Midbrain (tissue), 1 donor: ENCODE measurements at places on chromosomes 4 and X.
A peak's percentile ranks its signal among the peaks of the same experiment; 100 is the strongest.

- peak; percentile 82 for DNase-seq
Measured at GRCh38 chrX:54358424-54359211, 772 bp upstream of the WNK3 start.

DNA sequence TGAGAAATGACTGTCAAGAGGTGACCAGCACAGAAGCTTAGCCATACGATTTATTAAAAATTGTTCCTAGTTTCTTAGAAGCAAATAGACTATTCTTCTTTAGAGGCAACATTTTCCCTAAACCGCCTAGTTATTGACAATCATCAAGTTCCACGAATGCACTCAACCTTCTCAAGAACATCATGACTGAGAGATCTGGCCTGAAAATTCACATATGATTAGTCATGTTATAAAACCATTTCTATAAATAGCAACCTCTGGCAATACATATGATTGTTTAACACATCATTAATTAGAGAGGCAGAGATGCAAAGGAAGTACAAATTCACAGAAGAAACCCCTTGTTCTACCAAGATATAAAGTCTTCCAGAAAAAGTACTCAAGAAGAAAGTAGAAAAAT is 6.7 kb downstream of the NUP62CL start:
- no peak for DNase-seq

- no peak for DNase-seq
Measured at GRCh38 chrX:153580700-153581386, 18.1 kb downstream of the CCNQ start.

GRCh38 chrX:74117962-74118902 is 185.7 kb upstream of the ZCCHC13 start:
- no peak for DNase-seq

DNA sequence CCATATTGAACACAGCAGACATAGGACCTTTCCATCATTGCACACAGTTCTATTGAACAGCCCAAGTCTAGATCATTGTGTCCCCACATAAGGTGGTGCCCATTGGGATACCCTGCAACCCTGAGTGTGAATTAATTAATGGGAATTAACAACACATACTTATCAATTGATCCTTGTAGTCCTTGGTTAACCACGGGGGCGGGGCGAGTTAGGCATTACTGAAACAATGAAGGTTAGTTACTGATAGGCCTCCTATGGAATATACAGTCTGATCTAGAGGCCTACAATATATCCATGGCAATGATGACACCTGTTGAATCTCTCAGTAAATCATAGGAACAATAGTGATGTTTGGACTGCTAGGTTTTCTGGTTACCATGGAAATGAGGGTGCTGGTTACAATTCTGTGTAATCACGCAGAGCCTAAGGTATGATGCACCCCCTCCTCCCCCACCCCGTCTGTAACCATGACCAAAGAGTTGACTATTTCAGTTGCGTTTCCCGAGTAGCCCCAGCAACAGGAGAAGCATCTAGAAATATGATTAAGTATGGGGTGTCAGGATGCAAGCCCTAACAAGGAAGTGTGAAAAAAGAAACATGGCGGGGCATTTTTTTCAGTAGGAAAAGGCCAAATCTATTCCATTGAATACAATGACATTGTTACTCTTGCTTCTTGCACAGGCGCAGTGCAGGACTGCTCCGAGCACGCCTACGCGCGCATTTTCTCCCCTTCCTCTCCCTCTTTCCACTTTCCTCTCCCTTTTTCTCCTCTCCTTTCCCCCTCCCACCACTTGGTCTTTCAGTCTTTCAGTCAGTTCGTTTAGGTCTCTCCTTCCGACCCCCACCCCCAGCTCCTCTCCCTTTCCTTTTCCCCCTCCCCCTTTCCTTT is 677 bp upstream of the NONO start:
- peak; percentile 79 for DNase-seq

- no peak for DNase-seq
Measured at GRCh38 chrX:152072236-152072635, 66.1 kb downstream of the MAGEA10 start.

GRCh38 chr4:38723726-38724474 is 58.9 kb downstream of the TLR10 start:
- no peak for DNase-seq

DNA sequence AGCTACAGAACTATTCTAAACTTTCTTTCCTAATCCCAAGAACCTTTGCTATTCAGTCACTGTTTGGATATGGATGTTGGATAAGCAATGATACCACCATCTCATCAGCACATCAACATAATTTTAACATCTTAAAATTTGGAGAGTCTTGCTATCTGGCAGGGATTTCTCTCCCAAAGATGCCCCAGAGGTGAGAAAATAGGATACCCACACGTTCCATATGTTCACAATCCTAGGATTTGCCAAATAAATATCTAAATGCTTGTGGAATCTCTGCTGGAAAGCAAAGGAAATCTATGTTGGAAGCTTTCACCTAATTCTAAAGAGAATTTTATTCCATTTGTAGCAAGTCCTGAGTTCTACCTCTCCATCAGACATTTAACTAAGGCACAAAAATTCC is 24.4 kb downstream of the SOWAHB start:
- no peak for DNase-seq

DNA sequence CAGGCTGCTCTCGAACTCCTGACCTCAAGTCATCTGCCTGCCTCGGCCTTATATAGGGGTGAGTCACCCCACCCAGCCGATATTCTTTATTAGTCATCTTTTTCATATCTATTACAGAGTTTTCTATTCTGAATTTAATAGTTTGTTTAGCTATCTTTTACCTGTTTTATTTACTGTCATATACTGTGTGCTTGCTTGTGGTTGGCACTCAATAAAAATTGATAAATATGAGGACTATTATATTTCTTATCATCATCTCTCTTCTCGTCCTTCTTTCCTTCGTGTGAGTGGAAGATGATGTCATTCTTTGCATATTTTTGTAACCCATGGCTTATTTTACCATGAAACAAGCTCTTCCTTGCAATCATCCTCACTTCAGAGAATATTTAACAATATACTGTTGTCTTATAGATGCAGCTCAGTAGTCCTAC is 265.5 kb downstream of the ARHGAP24 start:
- no peak for DNase-seq

DNA sequence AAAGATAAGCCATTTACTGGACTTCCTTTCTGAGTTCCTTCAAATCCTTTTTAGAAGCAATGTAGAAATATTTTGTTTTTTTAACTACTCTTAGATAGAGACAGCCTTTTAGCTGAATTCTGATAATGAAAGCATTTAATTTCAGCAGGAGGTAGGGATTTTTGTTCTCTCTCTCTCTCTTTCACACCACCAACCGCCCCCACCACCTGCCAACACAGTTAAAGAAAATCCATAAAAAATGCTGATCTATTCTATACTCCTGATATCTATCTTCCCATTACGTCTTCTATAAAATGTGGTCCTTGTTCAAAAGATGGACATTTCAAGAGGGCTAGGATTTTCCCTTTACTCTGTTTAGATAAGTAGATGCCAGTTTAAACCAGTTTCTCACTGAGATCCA is 104.5 kb downstream of the DCLK2 start:
- no peak for DNase-seq

GRCh38 chrX:153438532-153438931 is 7.3 kb downstream of the TREX2 start:
- peak; percentile 4 for DNase-seq

GRCh38 chr4:121777625-121778024 is 12.7 kb upstream of the SMIM43 start:
- DNase-seq, result no peak

DNA sequence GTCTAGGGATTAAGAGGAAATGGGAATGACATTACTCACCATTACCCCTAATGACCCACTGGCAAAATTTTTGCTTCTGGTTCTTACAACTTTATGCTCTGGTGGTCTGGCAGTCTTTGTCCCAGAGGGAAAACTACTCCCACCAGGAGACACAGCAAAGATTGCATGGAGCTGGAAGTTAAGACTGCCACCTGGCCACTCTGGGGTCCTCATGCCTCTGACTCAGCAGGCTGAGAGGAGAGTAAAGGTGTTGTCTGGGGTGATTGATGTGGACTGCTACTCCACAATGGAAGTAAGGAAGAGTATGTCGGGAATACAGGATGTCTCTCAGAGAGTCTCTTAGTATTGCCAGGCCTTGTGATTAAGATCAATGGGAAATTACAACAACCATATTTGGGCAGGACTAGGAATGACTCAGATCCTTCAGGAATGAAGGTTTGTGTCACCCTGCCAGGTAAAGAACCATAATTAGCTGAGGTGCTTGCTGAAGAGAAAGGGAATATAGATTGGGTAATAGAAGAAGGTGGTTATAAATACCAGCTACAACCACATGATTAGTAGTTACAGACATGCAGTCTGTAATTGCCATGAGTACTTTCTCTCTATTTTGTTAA is 215.5 kb downstream of the GPAT3 start:
- DNase-seq, result no peak

DNA sequence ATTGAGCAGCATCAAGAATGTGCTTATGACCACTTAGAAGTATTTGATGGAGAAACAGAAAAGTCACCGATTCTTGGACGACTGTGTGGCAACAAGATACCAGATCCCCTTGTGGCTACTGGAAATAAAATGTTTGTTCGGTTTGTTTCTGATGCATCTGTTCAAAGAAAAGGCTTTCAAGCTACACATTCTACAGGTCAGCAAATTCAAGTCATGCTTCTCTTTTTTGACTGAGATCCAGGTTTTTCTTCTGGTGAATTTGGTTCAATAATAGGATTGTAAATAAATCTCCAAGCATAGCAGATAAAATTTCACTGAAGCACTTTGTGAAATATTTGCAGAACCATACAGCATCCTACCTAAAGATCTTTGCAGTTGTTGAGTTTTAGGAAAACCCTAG is 218.1 kb downstream of the TLL1 start:
- DNase-seq, result no peak

GRCh38 chr4:26131711-26132110 is 189.1 kb upstream of the RBPJ start:
- no peak for DNase-seq

- DNase-seq, result no peak
Measured at GRCh38 chr4:139279760-139280620, at the start of gene MGARP. Gene MGARP, minus strand, starts transcription at chr4:139280225. Its CDS starts 67 bp downstream, at chr4:139280158.

GRCh38 chr4:89307446-89308160 is at the start of gene GPRIN3:
Gene GPRIN3, minus strand, starts transcription at chr4:89307800. Its CDS starts 57,690 bp downstream, at chr4:89250110.
- no peak for DNase-seq

GRCh38 chr4:40275065-40275730 is 59.9 kb upstream of the CHRNA9 start:
- DNase-seq, result no peak

- DNase-seq, result peak; percentile 23
Measured at GRCh38 chr4:2660596-2661211, 95.4 kb downstream of the TNIP2 start.

DNA sequence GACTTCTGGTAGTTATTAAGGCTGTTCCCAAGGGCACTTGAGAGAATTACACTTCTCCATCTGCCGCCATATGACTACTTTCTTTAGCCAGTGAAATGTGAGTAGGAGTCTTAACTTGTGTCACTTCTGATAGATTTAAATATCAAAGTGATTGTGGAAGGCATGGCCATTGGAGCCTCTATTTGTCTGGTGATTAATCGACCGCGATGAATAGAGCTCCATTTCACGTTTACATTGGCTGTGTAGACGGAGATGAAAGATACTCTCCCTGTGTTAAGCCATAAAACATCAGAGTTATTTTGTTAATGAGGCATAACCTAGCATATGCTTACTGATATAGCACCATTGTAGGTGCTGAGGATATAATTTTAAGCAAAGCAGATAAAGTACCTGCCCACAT is 852.4 kb downstream of the CCSER1 start:
- no peak for DNase-seq

DNA sequence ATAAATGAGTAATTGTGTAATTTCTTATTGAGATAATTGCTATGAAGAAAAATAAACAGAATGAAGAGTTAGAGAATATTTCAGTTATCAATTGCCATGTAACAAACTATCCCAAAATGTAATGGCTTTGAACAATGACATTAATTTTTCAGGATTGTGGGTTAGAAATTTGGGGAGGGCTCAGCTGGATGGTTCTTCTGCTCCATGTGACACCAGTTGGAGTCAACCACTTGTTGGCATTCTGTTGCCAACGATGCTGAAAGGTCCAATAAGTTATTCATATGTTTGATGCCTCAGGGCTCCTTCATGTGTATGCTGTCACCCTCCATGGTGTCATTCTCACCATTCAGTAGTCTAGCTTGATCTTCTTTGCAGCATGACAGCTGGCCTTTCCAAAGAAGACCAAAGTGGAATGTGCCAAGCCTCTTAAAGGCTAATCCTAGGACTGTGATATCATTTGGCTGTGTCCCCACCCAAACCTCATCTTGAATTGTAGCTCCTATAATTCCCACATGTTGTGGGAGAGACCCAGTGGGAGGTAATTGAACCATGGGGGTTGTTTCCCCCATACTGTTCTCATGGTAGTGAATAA is 20.9 kb upstream of the CCDC149 start:
- DNase-seq, result no peak

GRCh38 chr4:78059524-78059889 is 2.4 kb downstream of the FRAS1 start:
- peak; percentile 21 for DNase-seq

- peak; percentile 8 for DNase-seq
Measured at GRCh38 chr4:27692158-27692557, 831.5 kb downstream of the STIM2 start.

GRCh38 chr4:88163336-88163735 is 4.9 kb upstream of the ABCG2 start:
- no peak for DNase-seq

DNA sequence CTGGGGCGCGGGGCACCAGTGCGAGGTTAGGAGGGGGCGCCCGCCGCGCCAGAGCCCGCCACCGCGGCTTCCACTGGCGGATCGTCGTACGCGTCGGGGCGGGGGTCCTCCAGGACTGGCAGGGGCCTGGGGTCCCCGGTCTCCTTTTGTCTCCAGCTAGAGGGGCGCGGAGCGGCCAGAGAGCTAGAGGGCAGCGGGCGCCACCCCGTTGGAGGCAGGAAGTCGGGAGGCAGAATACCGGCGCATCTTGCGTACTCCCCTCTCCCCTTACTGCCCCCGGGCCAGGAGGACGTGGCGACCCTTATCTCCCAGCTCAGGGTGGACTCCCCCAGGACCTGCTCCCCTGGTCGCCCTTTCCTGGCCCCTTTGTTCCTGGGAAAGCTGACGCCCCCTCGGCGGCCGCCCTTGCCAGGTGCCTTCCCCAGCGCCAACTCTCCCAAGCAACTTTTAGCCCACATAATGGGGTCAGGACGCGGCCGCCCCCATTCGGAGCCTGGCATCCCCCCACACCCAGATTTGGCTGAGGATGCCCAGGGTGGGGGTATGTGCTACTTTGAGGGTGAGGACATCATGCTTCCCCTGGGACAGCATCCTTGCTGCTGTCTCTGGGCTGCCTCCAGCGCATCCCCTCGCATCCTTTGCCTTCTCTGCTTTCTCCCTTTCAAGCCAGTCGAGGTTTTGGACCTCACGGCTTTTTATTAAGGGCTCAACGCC is 933 bp downstream of the CNKSR2 start:
- DNase-seq, result no peak

DNA sequence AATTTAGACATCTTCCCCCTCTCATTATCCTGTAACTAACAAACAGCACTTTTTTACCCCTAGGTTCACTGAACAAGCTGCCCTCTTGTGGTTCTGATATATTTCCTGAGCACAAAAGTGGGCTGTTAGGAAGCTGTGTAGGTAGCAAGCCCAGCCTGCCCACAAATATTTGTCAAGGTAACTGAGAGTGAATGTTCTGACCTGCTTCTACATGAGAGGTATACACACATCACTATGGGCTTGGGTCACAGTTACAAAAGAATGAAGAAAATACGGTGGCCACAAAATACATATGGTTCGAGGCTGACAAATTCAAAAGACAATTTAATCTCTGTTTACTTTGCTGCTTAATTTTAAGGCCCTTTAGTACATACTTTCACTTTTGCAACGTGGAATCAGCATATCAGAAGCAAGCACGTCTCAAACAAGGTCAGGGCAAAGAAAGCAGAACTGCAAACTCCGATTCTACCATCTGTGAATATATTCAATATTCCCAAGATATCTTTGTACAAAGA is 78.7 kb downstream of the RBM47 start:
- no peak for DNase-seq
